Small intestine (tissue), 16 donors: ENCODE measurements at places on chromosomes 2 and 18. TPM values are rescaled to one million over a fixed set of nuclear protein-coding genes. Genes with fewer than 3 reads are reported as not detected.

DNA sequence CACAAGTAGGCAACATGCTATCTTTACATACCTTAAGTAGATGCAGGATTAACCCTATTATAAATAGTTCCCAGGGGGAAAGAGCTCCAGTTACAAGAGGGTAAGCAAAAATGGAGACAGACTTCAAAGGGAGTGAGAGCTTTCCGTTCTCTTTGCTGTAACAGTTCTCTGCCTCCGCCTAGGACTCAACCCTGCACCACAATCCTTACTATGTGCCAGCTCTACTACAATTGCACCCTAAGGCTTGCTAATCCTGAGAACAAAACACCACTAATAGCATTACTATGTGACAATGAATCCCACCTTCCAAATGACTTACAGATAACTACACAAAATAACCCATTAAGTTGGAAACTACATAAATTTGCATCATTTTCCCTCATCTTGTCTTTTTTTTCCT is 7.7 kb downstream of the ZBTB14 start:
- peaks cover 11% of the 10 kb centered on the region for H3K36me3 ChIP-seq
- no peak for DNase-seq
- no peaks in the 10 kb centered on the region for H3K4me1 ChIP-seq
- H3K27me3 ChIP-seq = no peaks in the 10 kb centered on the region
- H3K4me3 ChIP-seq = no peak overlapping the region
- no peak overlapping the region for H3K27ac ChIP-seq

DNA sequence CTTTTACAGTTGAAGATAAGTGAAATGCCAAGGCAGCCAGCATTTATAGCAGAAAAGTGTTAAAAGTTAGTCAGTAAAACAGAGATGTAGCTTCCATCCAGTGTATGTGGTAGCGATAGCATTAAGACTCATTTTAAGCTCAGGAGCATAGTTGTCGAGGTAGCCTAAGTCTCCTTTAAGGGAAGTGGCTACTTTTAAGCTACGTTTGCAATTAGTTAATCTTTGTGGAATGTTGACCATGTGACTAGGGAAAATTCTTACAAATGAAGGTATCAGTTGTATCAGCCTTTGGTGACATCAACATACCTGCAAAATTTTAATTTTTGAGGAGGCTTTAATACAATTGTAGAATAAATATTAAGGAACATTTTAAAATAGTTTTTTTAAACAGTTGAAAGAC is 61.9 kb downstream of the LHCGR start:
- no peak overlapping the region for H3K27ac ChIP-seq
- no peak overlapping the region for H3K4me3 ChIP-seq
- no peaks in the 10 kb centered on the region for H3K4me1 ChIP-seq
- H3K27me3 ChIP-seq = no peaks in the 10 kb centered on the region
- H3K36me3 ChIP-seq = no peaks in the 10 kb centered on the region

Gene PER2
- 16.5 TPM for polyA plus RNA-seq

DNA sequence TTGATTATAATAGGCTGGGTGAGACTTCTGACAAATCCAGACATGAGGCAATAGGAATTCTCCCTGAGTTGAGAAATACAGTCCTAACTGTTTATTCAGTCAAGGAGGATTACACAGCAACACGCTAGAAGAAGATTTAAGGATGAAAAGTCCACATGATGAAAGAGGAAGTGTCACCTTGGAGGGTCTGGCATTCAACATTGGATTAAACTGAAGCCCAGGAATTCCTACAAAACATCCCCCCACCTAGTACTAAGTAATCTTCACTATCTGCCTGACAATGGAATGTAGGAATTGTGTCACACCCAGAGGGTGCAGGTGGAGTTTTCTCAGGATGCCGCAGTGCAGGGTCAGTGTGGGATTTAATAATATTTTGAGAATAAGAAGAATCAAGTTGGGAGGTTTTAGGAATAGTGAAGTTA is 142.4 kb downstream of the SOCS6 start:
- H3K36me3 ChIP-seq = no peaks in the 10 kb centered on the region
- H3K27me3 ChIP-seq = no peaks in the 10 kb centered on the region
- no peak for DNase-seq
- H3K27ac ChIP-seq = no peak overlapping the region
- H3K4me1 ChIP-seq = no peaks in the 10 kb centered on the region

Gene ADD2
- 0.25 TPM for polyA plus RNA-seq

- no peak for DNase-seq
- H3K27me3 ChIP-seq = no peaks in the 10 kb centered on the region
- no peaks in the 10 kb centered on the region for H3K36me3 ChIP-seq
- H3K27ac ChIP-seq = no peak overlapping the region
- no peaks in the 10 kb centered on the region for H3K4me1 ChIP-seq
Observed at GRCh38 chr2:2699121-2699505, 368.0 kb upstream of the MYT1L start.

DNA sequence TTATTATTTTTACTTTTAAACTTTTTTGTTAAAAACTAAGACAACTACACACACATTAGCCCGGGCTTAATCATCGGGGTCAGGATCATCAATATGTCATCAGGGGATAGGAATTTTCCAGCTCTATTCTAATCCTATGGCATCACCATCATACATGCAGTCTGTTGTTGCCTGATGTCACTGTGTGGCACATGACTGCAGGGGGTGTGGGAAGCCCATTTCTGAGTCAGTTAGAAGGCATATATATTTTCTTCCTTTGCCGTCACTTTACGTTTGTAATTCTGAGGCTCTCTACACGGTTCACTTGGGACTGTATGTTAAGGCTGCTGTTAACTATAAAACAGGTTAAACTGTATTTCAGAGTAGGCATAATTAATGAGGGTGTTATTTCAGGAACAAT is 144.4 kb upstream of the ITGA6 start:
- H3K4me3 ChIP-seq = no peak overlapping the region
- peaks cover 3% of the 10 kb centered on the region for H3K4me1 ChIP-seq
- no peak overlapping the region for H3K27ac ChIP-seq
- no peaks in the 10 kb centered on the region for H3K36me3 ChIP-seq
- no peak for DNase-seq

Gene SPC25
- 10.9 TPM for polyA plus RNA-seq

Gene GPR55
- polyA plus RNA-seq = 1.6 TPM

Gene REG3A
- polyA plus RNA-seq = 1,492 TPM

GRCh38 chr2:44295113-44295512 is 19.8 kb downstream of the SLC3A1 start:
- no peaks in the 10 kb centered on the region for H3K36me3 ChIP-seq
- H3K27me3 ChIP-seq = no peaks in the 10 kb centered on the region
- H3K27ac ChIP-seq = no peak overlapping the region
- no peak for DNase-seq

DNA sequence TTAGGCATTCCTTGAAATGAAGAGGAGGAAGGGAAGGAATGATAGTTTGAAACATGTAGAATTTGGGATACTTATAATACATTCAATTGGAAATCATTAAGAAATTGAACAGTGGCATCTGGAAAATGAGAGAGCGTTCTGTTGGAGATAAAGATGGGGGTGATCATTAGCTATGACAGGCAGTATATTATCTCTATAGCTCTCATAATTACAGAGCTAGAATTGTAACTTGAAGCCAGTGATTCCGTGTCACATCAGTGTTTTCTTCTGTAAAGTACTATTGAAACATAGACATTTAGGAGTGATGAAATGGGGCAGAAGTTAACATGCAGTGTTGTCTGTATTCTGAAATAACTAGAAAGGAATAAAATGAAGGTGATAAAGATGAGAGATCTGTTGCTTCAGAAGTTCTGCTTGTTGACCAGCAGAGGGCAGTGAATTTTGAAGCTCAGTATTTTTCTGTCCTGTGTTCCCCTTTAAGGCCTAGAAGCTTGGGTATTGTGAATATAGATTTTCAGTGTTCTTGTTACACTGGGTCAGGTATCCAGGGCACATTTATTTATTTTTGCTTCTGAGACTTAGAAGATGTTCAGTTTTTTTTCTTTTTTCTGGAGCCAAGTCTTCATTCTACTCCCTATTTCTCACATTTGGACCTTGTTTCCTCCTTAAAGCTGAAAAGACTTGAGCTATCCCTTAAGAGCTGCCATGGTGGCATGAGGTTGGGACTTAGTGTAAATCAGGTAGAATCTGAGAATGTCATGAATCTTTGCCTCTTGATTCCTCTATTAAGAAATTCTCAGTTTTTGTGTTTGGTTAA is 157.4 kb downstream of the TAF4B start:
- peak; percentile 51 for DNase-seq
- no peak overlapping the region for H3K4me3 ChIP-seq
- H3K27ac ChIP-seq = no peak overlapping the region

DNA sequence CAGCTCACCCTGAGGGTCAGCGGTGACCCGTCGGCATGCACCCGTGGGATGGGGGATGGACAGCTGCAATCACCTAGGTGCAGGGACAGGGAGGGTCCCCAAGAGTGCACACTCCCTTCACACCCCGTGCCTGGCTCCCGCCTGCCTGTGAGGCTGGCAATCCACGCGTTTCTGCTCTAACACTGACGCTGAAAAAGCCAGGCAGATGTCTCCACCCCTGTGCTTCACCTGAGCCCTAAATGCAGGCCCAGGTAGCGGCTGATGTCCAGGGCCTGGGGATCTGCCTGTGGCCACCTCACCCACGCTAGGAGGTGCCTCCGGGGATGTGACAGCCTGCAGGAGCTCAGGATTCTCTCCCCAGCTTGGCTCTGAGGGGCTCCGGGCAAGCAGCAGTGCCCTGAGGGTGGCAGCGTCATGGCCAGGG is 212.0 kb upstream of the SALL3 start:
- peaks cover 9% of the 10 kb centered on the region for H3K4me1 ChIP-seq
- H3K27me3 ChIP-seq = no peaks in the 10 kb centered on the region
- no peak overlapping the region for H3K27ac ChIP-seq
- DNase-seq = no peak
- no peaks in the 10 kb centered on the region for H3K36me3 ChIP-seq

- H3K4me3 ChIP-seq = no peak overlapping the region
- H3K36me3 ChIP-seq = peaks cover 2% of the 10 kb centered on the region
- H3K27me3 ChIP-seq = no peaks in the 10 kb centered on the region
Observed at GRCh38 chr2:237669283-237669627, 41.9 kb downstream of the LRRFIP1 start.

DNA sequence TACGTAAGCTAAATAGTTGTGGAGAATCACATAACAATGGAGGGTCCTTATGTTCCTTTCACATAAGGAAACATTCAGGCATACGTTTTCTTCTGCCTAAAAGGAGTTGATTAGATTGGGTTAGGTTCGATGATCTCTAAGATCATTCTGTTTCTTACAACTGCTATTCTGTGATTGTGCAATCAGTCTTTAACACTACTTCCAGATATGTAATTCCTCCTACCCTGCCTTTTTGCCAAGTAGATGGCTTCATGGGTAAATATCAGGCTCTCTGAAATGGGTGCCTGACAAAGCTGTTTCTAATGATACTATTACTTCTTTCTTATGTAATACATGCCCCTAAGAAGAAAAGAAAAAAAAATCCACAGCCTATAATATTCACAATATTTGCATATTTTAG is 321.5 kb downstream of the XIRP2 start:
- no peaks in the 10 kb centered on the region for H3K36me3 ChIP-seq
- H3K27me3 ChIP-seq = no peaks in the 10 kb centered on the region
- no peak for DNase-seq
- no peaks in the 10 kb centered on the region for H3K4me1 ChIP-seq
- H3K27ac ChIP-seq = no peak overlapping the region

Gene SH3BP4
- polyA plus RNA-seq = 29.7 TPM

DNA sequence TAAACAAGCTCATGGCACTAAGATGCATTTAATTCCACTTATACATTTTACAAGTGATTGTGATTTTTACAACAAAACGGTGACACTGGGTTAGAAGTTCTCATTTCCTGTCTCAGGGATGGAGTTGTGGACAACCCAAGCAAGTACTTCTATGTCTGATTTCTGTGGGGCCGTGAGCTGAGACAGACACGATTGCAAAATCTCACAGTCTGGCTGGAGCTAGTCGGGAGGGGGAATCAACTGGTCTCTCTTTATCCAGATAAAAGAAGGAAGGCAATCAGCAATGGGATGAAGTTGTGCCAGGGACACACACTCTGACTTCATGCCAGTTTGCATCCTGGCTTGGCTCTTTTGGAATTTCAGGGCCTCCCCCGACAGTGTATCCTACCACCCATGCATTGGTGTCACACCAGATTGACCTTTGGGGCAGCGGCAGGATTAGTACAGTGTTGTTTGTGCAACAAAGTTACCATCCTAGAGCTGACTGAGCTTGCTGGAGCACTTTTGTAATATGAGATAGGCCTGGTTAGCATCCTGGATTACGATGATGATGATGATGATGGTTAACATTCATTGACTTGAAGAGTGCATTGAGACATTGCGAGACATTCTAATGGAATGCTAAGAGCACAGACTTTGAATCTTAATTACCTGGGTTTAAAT is 98.8 kb downstream of the CTAGE1 start:
- H3K4me1 ChIP-seq = no peaks in the 10 kb centered on the region
- no peak overlapping the region for H3K4me3 ChIP-seq
- H3K36me3 ChIP-seq = no peaks in the 10 kb centered on the region
- DNase-seq = no peak

Gene RAB31
- 4.2 TPM for polyA plus RNA-seq

Gene VAPA
- polyA plus RNA-seq = 161 TPM

Gene IL1RL1
- 0.31 TPM for polyA plus RNA-seq

GRCh38 chr2:226862623-226863022 is 26.8 kb downstream of the RHBDD1 start:
- H3K4me1 ChIP-seq = no peaks in the 10 kb centered on the region
- no peak for DNase-seq
- no peak overlapping the region for H3K27ac ChIP-seq
- H3K36me3 ChIP-seq = peaks cover 5% of the 10 kb centered on the region
- no peaks in the 10 kb centered on the region for H3K27me3 ChIP-seq
- no peak overlapping the region for H3K4me3 ChIP-seq

- no peak overlapping the region for H3K27ac ChIP-seq
- H3K4me1 ChIP-seq = no peaks in the 10 kb centered on the region
- no peaks in the 10 kb centered on the region for H3K27me3 ChIP-seq
- no peak for DNase-seq
- no peak overlapping the region for H3K4me3 ChIP-seq
- peaks cover 29% of the 10 kb centered on the region for H3K36me3 ChIP-seq
Observed at GRCh38 chr2:216047397-216047796, 34.0 kb upstream of the MREG start.

Gene SH3RF3
- 0.81 TPM for polyA plus RNA-seq

Gene IL1R2
- 1.5 TPM for polyA plus RNA-seq

DNA sequence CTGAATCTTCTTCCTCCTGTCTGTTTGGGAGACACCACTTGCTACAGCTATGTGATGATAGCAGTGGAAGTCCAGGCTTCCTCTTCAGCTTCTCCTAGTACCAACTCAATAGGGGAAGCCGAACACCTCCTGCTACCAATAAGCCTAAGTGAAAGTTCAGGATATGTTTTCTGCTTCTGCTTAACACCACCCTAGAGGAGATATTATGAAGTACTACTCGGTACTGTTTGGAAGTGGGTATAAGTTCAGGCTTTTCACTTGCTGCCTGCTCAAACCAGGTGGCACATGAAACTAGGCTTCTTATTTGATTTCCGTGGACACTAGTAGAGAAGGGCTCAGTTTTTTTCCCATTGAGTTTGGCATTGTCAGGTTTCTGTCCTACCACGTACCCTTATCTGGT is 99.8 kb downstream of the PTPN4 start:
- no peak for DNase-seq
- H3K4me1 ChIP-seq = no peaks in the 10 kb centered on the region
- no peak overlapping the region for H3K4me3 ChIP-seq
- H3K27ac ChIP-seq = no peak overlapping the region

- no peak overlapping the region for H3K4me3 ChIP-seq
- peaks cover 5% of the 10 kb centered on the region for H3K36me3 ChIP-seq
- H3K27ac ChIP-seq = no peak overlapping the region
- H3K4me1 ChIP-seq = no peaks in the 10 kb centered on the region
- DNase-seq = no peak
Observed at GRCh38 chr18:13390196-13390595, 171.6 kb downstream of the LDLRAD4 start.
